ENCODE measurements at places on chromosomes 11 and 22.

DNA sequence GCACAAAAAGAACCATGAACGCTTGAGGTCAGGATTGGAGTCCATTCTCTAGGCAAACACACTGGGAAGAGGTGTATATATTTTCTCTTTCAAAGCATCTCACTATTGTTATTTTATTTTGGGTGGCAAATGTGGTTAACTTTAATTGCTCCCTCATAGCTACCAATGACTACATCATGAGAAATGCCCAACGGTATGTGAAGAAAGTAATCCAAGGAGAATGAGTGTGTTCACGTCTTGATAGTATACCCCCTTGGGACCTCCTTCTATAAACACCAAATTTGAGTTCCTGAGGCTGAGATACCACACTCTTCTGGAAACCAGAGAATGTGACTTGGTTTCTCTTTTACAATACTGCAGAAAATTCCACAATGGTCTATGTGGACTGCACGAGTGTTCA lies 15.8 kb downstream of the OR8D1 start:
- DNase-seq: no peak

DNA sequence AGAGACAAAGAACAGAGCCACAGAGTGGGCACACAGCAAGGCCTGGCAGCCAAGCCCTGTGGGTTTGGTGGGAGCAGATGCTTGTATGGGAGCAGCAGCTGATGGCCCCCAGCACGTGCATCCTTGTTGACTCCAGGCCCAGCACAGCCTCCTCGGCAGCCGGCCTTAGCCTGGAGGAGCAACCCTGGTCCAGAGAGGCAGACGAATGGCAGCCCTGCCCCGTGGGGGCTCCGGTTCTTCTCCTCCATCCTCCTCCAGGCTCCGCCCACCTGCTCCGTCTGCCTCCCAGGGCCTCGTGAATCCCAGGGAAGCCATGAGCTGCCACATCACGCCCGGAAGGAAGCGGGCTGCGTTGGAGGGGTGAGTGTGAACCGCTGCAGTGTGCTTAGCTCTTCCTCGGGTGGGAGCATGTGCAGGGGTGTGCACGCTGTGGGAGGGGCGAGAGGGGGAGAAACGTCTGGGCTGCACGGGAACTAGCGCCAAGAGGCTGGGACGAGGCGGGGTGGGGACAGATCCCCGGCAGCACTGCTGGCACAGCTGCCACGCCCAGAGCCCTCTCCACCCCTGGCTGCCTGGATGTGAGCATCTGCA lies 36.3 kb upstream of the JAM3 start:
- DNase-seq: no peak

- no peak for DNase-seq
Observed at GRCh38 chr11:34027516-34028408, 23.8 kb upstream of the CAPRIN1 start.

GRCh38 chr11:69640260-69640994 lies 529 bp upstream of the CCND1 start:
- no peak for DNase-seq

- no peak for DNase-seq
Observed at GRCh38 chr22:42371099-42371498, 61.1 kb downstream of the NFAM1 start.

DNA sequence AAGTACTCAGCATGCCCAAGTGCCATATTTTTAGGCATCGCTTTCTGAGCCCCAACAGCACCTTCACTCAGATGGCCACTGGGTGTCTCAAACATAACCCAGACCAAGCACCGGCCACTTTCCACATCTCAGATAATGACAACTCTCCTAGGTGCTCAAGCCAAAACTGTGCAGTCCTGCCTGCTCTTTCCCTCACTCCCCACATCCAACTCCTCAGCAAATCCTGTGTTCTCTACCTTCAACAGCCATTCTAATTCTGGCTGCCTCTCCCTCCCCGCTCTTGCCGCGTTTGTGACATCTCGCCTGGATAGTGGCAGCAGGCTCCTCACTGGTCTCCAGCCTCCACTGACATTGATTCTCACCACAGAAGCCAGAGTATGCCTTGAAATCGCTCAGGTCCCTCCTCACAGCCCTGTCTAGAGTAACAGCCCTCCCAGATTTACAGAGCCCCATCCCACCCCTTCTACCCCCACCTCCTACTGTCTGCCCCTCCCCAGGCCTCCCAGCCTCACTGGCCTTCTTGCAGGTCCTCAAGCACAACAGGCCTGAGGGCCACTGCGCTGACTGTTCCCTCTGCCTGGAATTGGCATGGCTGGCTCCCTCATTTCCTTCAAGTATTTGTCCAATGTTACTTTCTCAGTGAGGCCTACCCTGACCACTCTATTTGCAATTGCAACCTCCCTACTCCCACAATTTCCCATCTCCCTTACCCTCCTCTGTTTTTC lies 1.3 kb upstream of the PHETA2 start:
- no peak for DNase-seq

DNA sequence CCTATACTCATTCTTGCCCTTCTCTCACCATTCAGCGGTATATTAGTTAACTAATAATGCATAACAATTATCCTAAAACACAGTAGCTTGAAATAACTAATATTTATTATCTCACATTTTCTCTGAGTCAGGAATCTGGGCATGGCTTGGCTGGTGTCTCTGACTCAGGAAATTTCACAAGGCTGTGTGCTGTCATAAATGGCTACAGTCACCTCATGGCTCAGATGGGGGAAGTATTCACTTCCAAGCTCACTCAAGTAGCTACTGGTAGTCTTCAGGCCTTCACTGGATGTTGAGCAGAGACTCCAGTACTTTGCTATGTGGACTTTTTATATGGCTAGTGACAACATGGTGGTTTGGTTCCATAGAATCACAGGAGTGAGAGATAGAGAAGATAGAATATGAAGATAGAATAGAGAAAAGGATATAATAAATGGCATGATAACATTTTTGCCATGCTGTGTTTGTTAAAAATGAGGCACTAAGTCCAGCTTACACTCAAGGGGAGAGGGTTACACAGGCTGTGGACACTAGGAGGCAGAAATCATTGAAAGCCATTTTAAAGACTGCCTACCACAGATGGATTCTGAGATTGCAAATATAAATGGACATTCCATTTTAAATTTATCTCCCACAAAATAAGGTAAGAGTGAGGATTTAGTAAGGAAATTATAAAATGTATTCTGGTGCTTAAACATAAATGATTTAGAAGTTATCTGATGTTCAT lies 997.8 kb upstream of the CHORDC1 start:
- no peak for DNase-seq

DNA sequence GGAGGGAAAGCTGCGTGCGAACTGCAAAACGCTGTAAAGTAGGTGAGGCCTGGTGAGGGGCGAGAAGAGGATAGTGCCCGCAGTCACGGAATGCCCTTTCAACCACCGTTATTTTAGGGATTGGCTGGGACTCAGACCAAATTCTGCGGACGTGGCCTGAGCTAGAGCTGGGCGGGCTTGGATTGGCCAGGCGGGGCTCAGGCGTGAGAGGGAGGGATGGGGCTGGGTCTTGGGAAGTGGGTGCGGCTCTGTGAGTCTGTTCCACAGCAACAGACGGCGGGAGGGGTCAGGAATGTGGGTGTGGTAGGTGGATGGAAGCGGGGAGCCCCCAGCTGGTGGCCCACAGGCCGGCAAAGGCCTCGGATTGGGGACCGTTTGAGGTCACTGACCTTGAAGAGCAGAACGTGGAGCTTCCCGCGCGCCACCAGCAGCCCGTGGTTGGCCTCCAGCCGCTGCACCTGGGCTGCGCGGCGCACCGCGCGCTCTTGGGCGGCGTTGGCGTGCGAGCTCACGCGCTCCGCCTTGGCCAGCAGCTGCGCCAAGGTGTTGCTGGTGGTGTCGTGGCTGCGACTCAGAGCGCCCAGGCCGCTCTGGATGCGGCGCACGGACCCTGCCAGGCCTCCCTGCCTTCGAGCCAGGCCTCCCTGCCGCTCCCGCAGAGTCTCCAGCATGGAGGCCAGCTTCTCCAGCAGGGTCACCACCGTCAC lies 444 bp downstream of the CAVIN3 start:
- DNase-seq: no peak

DNA sequence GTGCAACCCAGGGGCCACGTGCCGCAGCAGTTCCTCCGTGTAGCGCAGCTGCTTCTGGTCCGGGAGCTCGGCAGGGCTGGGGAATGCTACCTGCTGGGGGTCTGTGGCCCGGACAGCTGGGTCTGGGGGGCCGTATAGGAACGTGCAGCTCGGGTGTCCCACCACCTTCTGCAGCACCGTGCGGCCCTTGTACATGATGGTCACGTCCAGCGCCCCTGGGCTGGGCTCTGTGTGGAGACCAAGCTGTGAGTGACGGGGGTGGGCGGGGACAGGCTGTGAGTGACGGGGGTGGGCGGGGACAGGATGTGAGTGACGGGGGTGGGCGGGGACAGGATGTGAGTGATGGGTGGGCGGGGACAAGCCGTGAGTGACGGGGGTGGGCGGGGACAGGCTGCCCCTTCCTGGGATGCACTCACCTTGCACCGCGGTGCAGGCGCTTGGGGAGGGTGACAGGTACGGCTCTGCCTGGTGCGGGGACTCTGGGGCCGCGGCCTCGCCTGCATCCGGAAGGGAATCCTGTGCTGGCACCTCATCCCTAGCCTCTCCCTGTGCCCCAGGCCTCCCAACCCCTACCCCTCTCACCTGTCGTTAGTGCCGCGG lies 2.3 kb downstream of the IRF7 start:
- DNase-seq: peak; percentile 30

DNA sequence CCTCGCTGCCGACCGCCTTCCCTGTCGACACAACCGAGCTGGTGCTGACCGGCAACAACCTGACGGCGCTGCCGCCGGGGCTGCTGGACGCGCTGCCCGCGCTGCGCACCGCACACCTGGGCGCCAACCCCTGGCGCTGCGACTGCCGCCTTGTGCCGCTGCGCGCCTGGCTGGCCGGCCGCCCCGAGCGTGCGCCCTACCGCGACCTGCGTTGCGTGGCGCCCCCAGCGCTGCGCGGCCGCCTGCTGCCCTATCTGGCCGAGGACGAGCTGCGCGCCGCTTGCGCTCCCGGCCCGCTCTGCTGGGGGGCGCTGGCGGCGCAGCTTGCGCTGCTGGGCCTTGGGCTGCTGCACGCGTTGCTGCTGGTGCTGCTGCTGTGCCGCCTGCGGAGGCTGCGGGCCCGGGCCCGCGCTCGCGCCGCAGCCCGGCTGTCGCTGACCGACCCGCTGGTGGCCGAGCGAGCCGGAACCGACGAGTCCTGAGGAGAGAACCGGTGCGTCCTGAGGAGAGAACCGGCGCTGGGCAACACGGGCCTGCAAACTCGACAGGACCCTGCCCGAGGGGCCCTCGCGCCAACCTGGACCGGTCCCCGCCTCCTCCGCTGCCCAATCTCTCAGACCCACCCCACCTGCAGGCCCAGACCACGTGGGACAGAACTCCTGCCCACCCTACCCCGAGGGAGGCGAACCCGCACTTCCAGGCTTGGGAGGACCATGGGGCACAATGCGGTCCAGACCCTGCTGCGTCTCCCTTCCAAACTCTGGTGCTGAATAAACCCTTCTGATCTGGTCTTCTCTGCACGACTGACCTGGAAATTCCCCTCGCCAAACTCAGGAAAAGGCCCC lies 866 bp downstream of the GP1BB start:
- peak; percentile 9 for DNase-seq

GRCh38 chr22:23225724-23226496 lies 45.6 kb downstream of the BCR start:
- no peak for DNase-seq

GRCh38 chr11:96065379-96065778 lies 141.5 kb upstream of the MTMR2 start:
- no peak for DNase-seq

GRCh38 chr11:121099885-121100284 lies 1.2 kb upstream of the TECTA start:
- no peak for DNase-seq

- no peak for DNase-seq
Observed at GRCh38 chr22:24494528-24495364, at the start of gene UPB1. UPB1 (plus strand) TSS chr22:24495332; CDS start chr22:24495404, 72 bp downstream.

GRCh38 chr11:27002838-27003237 lies 8.9 kb downstream of the FIBIN start:
- no peak for DNase-seq

DNA sequence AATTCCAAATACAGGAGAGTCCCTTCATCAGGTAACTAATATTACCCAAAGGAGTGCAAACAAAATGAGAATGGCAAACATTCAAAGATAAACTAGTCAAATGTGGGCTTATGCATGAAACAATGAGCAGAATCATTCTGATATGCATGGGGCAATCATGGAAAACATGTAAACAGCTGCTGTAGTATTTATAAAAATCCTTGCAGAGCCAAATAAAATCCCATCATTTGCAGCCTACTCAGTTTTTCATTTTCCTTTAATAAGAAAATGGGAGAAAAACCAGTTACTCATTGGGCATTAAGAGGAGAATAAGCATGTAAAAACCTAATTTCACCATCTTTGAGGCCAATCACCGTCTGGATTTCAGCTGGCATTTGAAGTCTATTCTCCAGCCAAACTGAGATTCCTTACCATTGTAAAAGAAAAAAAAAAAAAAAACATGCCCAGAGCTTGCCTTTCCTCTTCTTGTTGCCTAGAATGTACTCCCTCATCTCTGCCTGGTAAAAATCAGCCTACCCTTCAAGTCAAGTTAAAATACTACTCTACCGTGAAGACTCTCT lies 249.1 kb downstream of the TTC28 start:
- DNase-seq: no peak

- DNase-seq: no peak
Observed at GRCh38 chr11:115383431-115383830, 120.8 kb downstream of the CADM1 start.

DNA sequence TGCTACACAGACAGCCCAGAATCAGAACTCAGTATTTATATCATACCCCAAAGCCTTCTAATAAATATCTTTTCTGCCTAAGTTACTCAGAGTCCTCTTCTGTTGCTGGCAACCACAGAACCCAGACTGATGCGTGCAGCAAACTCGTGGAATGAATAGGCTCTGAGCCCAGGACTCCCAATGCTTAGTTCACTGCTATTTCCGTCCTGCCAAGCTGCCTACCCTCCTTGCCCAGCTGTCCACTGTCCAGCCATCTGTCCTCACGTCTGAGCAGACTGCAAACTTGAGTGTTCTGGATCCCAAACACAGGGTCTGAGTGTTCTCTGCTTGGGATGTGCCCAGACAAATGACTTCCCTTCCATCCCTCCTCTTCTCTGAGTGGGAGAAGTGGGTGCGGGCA lies 19.4 kb downstream of the PTPN5 start:
- DNase-seq: no peak

- no peak for DNase-seq
Observed at GRCh38 chr22:43995798-43996169, 28.3 kb upstream of the PARVB start.

GRCh38 chr11:73759610-73760134 lies 1.2 kb downstream of the RAB6A start:
- no peak for DNase-seq

- DNase-seq: no peak
Observed at GRCh38 chr22:24953384-24954113, 1.0 kb downstream of the KIAA1671 start.

DNA sequence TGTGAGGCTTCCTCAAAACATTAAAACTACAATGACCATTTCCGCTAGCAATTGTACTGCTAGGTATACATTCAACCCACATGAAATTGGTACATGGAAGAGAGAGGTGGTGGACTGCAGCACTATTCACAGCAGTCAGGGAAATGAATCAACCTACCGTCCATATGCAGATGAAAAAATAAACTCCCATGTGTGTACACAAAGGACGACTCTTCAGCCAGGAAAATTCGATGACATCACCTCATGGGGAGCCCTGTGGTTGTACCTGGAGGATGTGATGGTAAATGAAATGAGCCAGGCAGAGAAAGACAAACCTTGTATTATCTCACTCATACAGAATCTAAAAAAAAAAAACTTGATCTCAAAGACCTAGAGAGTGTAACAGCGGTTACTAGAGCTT lies 23.3 kb downstream of the RFPL3 start:
- no peak for DNase-seq

- DNase-seq: no peak
Observed at GRCh38 chr22:26023104-26023775, 146.0 kb upstream of the SEZ6L start.

- no peak for DNase-seq
Observed at GRCh38 chr11:35272391-35272902, 133.5 kb downstream of the CD44 start.

All from NCI-H748 treated with DMSO at 0.1 percent for 48 hours (cell line).